ENCODE measurements at places on chromosomes 2 and 18. TPM values are rescaled to one million over a fixed set of nuclear protein-coding genes. Genes with fewer than 3 reads are reported as not detected.

- no peak for DNase-seq
These were observed 393.0 kb upstream of the SALL3 start for GRCh38 chr18:78586586-78586985.

DNA sequence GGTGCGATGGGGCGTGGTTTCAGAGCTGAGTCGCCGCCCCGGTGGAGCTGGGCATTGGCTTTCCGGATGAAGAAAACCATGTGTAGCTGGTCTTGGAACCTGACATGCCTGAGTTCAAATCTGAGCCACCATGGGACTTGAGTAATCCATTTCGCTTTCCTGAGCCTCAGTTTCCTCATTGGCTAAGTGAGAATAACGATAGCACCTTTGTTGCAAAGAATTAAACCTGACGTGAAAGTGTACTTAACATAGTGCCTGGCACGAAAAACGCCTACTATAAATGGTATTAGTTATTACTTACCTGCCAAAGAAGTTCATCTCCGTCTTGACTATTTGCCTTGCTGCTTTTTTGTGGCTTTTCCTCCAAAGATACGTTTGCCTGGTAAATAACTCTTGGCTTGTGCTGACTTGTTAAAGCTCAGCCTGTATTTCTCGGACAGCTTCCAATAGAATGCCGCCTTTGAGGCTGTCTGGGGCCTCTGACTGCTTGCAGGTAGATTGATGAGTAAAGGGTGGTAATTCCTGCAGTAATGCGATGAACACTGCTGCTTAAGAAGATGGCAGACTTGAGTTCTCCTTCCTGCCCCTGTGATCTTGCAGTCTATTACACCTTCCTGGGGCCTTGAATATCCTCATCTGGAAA lies 1.3 kb downstream of the CDCA7 start:
- DNase-seq: peak; percentile 51

GRCh38 chr2:113105047-113105785 lies 22.2 kb upstream of the IL1RN start:
- DNase-seq: no peak

GRCh38 chr2:67616749-67617148 lies 219.6 kb downstream of the ETAA1 start:
- DNase-seq: no peak

GRCh38 chr2:226213717-226214116 lies 585.9 kb downstream of the IRS1 start:
- DNase-seq: no peak

GRCh38 chr18:9609190-9609589 lies 5.2 kb downstream of the PPP4R1 start:
- DNase-seq: no peak

DNA sequence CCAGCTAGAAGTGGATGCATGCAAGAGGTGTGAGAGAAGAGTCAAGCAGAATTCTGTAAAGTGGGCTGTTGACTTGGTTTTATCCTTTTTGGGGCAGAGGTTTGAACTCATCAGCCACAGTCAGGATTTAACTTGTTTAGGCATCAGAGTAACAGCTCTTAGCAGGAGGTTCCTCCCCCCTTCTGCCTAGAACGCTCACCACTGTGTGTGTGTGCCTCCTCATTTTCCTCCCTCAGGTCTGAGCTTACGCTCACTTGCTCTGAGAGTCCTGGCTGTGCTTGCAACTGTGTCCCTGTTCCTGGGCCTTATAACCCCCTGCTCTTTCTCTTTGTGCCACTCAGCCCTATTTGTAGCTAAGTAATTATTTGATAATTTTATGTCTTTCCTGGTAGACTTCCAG lies 167.9 kb downstream of the TMEM182 start:
- no peak for DNase-seq

- DNase-seq: no peak
These were observed 384.6 kb downstream of the STK39 start for GRCh38 chr2:167862782-167863181.

DNA sequence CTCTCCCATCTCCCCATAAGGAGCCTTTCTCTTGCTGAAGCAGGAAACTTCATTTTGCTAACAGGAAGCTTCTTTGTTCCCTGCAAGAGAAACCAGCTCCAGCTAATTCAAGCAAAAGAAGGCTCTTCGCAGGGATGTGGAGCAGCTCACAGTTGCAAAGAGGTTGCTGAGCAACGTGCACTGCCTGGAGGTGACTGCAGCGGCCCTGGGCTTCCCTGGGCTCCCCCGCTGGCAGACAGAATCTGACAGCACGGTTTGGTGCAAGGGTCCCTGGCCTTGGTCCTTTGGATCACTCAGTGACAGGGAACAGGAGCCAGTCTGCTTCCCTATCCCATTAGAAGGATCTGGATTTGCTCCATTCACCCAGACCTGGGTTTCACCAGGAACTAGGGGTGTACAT lies 25.8 kb downstream of the GPR55 start:
- DNase-seq: no peak

Gene TUBB6
- 25.3 TPM for total RNA-seq

Gene CACNB4
- 0.21 TPM for total RNA-seq

Gene CCDC178
- total RNA-seq: not detected

All from psoas muscle (tissue), 8 donors.